Transverse colon (tissue), 4 donors: ENCODE measurements at places on chromosomes 5 and 9. TPM values are rescaled to one million over a fixed set of nuclear protein-coding genes. Genes with fewer than 3 reads are reported as not detected.

The SPATA31A3 gene
- total RNA-seq, result not detected

The CSF1R gene
- 0.60 TPM for total RNA-seq

The PPP3R2 gene
- total RNA-seq, result not detected

The PCDHGB7 gene
- total RNA-seq, result 9.7 TPM

GRCh38 chr9:133377721-133378216 is 1.6 kb downstream of the STKLD1 start:
- no peak for DNase-seq

DNA sequence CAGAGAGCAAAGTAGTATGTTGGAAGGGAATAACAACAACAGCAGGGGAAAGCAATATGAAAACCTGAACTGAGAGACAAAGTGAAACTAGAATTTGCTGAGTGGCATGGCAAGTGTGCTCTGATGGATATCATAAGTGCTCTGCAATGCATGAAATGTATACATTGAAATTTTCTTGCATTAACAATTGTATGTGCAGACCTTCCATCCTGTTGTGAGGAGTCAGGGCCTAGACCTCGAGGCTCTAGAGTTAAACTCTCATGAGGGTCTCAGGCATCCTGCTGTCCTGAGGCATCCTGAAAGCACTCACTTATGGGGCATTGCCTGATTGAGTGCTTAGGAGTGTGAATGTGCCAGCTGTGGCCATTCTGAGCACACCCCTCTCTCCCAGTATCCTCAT is 1.1 kb downstream of the ECM2 start:
- DNase-seq, result no peak

DNA sequence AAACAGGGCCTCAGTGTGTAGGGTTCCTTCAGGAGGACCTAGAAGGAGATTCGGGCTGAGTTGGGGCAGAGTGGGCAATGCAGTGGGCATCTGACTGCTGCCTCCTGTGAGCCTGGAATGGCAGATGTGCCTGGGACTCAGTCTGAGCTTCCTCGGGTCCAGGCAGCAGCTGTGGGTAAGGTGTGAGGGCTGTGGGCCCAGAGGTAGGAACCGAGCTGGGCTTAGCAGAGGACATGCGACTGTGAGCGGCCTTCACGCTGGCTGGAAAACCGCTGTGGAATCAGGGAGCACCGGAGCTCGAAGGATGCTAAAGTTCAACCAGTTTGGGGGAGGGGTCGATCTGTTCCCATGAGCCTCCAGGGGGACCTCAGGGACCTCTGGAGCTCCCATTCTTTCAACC is 137.0 kb downstream of the PAX5 start:
- DNase-seq, result no peak

DNA sequence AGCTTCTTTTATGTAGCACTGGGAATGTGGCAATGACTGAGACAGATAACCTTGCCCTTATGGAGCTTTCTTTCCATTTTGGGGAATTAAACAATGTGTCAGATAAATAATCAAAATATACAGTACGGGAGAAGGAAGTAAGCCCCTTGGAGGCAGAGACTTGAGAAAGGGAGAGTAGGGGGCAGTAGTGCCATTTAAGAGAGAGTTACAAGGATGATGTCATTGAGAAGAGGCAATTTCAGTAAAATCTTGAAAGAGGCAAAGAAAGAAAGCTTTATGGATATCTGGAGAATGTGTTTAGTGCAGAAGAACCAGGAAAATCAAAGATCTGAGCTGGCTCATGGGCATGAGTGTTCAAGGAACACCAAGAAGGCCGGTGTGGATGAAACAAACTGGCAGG is 77.3 kb downstream of the KCTD16 start:
- DNase-seq, result no peak

DNA sequence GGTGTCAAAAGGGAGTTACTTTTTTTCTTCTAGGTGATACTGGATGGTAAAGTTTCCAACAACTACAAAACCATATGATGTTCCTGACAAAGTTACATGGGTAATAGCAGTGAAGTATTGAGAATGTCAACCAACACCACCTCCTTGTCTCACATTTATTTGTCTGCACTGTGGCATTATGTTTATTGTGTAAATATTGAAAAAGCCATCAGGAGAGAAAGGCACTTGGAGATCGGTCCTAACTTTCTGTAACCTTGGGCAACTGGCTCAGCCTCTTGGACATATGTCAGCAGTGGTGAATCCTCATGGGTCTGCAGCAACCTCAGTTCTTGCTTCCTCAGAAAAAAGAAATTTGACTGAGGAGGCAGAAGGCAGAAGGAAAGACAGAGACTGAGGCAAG is 50.0 kb upstream of the ICE1 start:
- DNase-seq, result no peak

DNA sequence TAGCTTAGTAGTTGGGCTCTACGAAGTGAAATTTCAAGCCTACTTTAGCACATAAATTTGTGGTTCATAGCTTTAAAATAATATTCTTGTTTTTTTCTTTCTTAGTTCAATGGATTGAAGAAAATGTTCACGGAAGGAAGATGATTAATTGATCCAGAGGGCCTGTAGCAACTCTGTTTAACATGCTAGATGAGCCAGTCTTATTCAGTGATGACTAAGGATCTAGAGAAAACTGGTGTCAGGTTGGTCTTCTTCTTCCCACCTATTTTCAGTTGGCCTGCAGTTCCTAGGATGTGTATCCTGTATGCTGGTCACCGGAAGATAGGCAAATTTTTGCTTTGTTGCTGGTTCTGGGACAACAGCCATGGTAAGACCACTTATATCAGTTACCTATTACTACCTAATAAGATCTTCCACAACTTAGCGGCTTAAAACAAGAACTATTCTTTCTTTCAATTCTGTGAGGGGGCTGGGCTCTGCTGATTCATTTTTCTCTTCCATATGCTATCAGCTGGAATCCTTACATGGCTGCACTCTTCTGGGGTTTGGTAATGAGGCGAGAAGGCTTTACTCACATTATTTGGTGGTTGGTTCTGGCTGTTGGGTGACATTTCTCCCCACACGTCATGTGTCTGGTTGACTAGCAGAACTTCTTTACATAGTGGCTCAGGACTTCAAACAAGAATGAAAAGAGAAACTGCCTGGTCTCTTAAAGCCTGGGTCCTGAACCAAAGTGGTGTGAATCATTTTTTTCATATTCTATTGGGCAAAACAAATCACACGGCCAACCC is 182.7 kb upstream of the ACTBL2 start:
- DNase-seq, result no peak

- DNase-seq, result no peak
Measured at GRCh38 chr5:10467281-10468198, 25.9 kb downstream of the ROPN1L start.

GRCh38 chr9:120676767-120677402 is 37.4 kb downstream of the MEGF9 start:
- DNase-seq, result no peak

DNA sequence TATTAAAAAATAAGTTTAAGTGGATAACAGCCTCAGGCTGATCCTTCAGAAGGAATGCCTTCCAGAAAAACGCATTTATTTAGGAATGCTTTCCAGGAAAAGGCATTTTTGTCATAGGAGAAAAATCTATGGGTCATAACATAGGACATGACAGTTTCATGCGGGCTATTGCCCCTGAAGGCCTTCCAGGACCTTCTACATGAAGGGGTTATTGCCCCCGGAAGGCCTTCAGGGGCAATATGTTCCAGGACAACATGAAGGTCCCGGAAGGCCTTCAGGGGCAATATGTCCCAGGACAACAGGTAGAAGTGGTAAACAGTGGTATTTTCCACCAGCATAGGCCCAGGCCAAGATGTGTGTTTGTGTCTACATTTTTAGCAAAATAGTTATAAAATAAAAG is 191.3 kb upstream of the RASA1 start:
- no peak for DNase-seq
